RPMI7951 (cell line): ENCODE measurements at places on chromosomes 5 and 9.

DNA sequence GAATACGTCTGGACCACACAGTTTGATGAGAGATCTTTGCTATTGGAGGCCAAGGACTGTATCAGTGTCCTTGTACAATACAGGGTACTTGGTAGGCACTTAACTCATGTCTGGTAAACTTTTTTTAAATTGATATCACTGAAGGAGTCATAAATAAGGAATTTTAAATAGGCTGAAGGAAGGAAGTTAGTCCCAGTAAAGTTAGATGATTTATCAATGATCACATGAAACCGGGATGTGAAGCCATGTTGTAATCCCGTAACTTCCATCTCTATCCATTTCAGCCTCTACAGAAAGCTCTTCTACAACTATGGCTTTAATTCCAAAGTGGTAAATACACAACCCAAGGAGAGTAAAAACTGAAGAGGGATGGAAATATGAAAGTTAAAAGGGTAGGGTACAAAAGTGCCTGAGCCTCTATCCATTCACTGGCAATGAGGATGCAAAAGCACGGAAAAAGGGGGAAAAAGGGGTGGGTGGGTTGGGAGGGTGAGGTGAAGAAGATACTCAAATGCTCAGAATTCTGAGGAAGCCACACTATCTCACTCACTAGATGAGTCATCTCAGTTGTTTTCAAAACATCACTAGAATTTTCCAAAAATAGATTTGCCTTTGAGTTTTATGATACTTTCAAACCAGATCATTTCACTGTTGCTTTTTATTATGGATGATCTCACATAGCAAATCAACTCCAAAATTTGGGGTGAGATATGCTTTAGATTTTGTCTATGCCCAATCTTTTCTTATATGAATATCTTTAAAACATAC is 1053.5 kb downstream of the NR2F1-AS1 start:
- DNase-seq: no peak

GRCh38 chr5:83683836-83684235 is 36.8 kb downstream of the HAPLN1 start:
- no peak for DNase-seq

DNA sequence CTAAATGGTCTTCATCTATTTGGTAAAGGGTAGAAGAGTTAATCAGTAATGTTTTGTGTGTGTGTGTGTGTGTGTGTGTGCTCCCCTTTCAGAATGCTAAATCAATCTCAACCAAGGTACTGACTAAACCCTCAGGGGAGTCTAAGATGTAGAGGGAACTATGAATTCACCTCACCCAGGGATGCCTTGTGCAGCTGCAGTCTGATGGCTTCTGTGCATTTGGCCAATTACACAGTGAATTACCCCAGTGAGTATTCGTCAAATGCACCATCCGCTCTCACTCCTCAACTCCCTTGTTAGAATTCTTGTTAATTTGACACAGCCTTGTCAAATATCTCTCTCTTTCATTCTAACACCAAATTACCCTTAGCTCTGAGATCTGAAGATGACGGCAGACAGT is 234.6 kb downstream of the GABRB2 start:
- DNase-seq: no peak

DNA sequence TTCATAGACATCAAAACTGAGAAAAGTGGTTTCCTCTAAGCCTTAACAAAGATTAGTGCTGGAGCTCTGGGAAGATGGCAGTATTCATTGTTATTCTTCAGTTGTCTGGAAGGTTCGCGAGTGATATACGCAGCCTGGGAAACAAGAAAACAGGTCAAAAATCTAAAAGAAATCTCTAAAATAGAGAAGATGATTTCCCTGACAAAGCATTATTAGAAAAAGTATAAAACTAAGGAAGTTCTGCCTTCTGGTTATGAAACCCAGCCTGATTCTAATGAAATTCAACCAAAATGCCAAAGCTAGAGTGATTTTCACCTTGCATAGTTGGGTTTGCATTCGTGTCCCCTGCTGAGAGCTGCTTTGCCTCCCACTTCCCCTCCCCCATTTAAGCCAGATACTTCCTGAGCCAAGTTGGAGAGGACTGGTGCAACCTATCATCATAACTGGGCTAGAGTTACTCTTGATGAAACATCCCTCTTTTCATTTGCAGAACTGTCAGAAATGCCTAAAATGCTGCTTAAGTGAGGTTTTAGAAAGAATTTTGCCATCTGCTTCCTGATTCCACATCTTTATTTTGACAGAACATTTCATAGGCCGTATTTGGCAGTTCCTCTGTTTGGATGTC is 48.4 kb downstream of the NDFIP1 start:
- no peak for DNase-seq

GRCh38 chr5:154698763-154699162 is 56.4 kb upstream of the LARP1 start:
- no peak for DNase-seq

GRCh38 chr5:115424030-115424429 is 120.5 kb downstream of the FEM1C start:
- DNase-seq: no peak

- DNase-seq: no peak
Observed at GRCh38 chr9:112031400-112031799, 134.8 kb downstream of the UGCG start.

DNA sequence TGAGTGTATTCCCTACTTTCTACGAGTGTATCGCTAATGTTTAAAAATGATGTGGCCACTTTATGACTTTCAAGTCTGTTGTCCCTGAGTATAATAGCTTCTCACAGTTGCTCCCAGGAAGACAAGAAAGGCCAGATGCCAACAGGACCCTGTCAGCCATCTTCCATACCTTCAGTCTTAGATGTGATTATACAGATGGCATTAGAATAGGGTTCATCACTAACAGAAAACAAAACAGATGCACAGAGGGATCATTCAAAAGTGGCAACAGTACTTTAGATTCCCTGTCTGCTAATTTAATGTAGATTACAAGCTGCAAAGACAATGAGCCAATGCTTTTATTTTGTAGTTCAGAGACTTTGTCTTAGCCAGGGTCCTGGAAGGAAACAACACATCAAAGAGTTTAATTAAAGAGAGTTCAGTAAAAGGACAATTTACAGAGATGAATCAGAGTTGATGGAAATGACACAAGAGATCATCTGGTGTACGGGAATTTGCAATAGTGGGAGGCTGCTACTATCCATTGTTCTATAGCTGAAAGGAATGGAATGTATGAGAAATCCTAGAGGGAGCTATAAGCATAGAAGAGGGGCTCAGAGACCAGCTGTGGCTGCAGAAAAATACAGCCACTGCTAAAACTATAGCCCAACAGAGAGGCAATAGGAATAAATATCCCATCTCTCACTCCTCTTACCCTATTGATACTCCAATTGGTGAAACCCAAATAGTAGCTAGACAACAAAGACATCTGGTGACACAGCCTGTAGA is 393.7 kb upstream of the SMC2 start:
- DNase-seq: no peak

DNA sequence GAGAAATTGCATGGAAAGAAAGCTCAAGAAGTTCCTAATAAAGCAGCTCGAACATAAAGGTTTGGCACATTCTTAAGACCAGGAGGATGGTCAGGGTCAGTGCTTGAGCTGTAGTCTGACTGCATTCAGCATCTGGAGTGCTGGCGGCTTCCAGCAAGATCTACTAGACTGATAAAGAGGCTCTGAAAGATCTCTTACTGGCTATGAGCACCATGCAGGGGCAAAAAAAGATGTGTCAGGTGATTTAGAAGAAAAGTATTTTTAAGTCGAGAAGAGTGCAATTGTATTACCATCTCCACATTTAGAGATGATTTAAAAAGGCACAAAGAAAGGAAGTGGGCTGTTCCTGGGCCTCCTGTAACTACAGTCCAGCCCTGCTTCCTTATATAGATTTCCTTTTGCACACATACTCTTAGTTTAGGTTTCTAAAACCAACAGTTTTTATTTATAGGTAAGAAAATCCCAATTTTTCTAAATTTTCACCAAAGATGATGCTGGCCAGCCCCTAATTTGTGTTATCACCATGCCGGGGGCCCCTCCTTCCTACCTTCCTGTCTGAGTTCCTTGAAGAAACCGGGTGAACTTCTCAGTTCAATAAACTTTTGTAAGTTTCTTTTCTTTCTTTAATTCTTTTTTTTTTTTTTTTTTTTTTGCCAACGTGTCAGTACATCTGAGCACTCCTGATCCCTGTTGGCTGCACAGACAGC is 65.9 kb upstream of the PLPP1 start:
- DNase-seq: peak; percentile 70

DNA sequence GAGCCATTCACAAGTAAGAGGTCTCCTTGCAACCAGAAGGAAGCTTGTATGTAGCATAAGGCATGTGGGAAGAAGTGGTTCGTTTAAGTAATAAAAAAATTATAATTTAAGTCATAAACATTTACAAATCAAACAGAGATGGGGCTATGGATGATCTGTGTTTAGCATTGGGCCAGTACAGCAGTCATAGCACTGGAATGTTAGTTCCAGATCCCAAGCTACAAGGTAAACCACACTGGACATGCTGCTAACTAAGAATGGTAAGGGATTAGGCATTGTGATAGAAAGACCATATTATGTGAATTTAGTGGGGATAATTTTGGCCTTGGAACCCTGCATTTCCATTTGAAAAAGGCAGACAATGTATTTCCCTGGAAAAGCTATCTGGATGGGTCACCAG is 170.4 kb upstream of the KCNN2 start:
- DNase-seq: no peak

GRCh38 chr9:89732939-89733324 is 128.1 kb downstream of the GADD45G start:
- DNase-seq: no peak

DNA sequence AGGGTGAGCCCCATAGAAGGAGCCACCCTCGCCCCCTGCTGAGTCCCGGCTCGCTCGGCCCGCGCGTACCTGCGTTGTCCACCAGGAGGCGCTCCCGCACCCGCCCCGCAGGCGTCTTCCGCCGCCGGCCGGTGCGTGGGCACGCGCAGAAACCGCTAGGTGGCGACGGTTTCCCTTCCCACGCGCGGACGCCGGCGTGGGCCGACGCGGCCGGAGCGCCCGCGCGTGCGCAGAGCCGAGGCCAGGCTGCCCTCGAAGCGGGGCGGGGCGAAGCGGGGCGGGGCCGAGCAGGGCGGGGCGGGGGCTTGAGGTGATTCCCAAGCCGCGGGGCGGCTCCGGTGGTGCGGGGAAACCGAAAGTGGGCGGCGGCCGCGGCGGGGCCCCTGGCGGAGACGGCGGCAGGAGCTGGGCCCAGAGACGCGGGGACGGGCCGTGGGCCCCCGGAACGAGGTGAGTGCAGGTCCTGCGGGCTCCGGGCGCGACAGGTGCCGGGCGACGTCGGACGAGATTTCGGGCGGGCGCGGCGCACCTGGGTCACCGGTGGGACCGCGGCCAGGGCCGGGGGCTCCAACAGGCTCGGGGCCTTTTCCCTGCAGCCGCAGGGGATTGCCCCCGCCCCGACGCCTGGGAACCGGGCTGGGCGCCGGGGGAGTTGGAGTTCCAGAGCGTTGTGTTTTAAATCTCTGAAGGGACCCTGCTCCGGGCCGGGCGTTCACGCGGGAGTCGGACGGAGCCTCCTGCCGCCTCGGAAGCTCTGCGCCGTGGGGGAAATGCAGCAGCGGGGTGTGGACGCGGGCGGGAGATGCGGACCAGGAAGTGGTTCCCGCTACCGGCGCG is at the start of gene TDRD7:
Gene TDRD7 (plus strand): TSS at position 308 of the 837 bp plus-strand sequence. CDS start 16,370 bp downstream, outside the sequence.
- peak; percentile 76 for DNase-seq
